ENCODE measurements at places on chromosomes 7 and 10.

DNA sequence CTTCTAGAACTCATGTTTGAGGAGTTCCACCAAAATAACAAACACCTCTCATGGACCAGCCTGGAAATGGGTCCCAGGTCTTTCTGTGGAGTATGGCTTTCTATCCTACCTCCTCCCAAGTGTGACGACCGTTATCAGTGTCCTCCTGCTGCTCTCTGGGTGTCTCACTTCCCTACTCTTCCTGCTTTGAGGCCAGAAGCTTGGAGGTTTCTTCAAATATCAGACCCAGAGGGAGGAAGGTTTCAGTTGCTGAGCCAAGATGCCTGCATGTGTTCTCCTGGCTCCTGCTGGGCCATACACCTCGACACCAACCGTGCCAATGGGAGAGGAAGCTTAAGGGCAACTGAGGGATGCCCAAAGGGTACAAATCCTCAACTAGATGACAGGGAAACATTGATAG is 114.6 kb downstream of the WNT2 start:
- DNase-seq: no peak

GRCh38 chr10:66176772-66177171 is 749.1 kb upstream of the LRRTM3 start:
- DNase-seq: no peak

GRCh38 chr7:69211739-69212138 is 386.5 kb upstream of the AUTS2 start:
- no peak for DNase-seq

DNA sequence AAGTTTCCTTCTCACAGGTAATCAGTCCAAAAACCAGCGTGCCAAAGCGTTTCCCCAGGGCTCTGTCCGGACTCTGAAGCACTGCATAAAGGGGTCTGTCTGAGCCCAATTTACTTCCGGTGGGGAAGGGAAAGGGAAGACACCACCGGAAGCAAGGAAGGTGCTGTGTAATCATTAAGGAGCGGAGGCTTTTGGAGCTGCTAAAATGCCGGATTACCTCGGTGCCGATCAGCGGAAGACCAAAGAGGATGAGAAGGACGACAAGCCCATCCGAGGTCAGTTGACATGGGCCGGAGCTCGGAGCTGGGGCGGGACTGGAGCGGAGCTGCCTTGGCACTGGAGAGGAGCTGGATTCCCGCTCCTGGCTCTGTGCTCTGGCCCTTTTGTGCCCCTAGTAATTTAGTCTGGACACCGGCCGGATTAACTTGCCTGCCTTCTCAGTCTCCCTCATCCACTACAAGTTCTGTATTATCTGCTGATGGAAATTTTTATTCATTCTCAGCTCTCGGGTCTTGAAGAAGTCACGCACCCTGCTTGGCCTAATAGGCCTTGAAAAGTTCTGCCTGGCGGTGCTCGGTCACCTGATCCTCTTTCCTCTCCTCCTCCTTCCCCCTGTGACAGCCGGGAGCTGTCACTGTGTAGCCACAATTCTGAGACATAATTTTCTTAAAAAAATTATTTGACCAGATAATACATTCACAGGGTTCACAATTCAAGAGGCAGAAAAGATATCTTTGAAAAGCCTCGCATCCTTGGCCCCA is at the start of gene PSMC2:
PSMC2 (plus strand) TSS at position 137 of the 761 bp plus-strand sequence; CDS start at position 206, 69 bp downstream.
- peak; percentile 78 for DNase-seq

DNA sequence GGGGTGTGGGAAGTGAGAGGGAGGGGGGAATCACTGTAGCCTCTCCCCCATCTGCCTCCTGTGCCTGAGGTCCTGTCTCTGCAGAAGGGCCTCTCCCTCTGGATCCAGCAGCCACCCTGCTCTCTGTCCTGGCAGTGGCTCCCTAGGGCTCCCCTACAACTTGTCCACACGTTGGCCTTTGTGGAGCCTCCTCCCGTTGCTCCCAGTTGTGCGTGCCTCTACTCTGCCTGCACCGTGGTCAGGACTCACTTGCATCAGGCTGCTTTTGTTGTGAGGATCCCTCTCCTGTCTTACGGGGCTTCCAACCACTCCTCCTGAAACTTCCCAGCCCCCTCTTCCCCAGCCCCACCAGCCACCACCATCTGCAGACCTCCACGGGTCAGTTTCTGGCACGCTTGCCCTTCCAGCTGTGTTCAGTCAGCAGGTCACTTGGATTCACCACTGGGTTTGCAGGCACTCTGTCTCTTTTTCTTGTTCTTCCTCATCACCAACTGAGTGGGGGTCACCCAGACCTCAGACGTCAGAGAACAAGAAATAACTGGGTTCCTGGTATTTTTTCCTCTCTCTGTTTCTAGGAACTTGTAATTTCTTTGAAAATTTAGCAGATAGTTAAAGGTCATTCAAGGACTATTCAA is 62.3 kb downstream of the RAMP3 start:
- DNase-seq: no peak

DNA sequence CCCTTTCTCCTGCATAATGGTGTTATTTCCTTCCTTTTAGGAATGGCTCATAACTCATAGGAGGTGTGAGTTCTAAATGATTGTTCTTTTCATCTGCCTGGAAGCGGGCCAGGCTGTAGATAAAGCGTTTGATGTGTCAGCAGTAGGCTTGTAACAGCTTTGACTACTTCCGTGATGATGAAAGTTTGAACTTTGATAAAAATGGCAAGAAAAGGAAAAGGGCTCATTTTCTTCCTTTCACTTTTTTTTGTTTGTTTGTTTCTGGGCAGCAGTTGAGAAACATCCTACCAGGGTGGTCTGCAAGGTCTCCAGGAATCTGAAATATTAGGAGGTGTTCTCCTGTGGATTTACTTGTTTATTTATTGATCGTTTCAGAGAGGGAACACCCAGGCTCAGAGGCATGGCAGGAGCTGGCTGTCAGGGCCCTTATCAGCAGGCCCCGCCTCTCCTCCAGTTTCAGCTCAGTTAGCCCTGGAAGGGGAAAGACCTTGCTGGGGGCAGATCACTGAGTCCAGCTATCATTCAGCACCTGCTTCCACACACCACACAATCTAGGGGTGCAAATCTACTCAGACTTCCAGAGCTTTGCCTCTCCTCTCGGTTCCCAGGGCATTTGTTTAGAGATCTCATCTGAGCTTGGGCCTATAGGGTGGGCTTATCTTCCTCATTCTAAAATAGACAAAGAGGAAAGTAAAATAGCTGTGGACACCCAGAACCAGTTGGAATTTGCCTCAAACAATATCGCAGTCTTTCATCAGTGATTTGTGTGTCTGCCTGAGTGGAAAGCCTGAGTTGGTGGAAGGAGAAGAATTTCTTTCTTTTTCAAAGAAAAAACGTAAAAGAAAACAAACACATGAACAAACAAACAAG is 130.9 kb downstream of the BMPER start:
- no peak for DNase-seq

DNA sequence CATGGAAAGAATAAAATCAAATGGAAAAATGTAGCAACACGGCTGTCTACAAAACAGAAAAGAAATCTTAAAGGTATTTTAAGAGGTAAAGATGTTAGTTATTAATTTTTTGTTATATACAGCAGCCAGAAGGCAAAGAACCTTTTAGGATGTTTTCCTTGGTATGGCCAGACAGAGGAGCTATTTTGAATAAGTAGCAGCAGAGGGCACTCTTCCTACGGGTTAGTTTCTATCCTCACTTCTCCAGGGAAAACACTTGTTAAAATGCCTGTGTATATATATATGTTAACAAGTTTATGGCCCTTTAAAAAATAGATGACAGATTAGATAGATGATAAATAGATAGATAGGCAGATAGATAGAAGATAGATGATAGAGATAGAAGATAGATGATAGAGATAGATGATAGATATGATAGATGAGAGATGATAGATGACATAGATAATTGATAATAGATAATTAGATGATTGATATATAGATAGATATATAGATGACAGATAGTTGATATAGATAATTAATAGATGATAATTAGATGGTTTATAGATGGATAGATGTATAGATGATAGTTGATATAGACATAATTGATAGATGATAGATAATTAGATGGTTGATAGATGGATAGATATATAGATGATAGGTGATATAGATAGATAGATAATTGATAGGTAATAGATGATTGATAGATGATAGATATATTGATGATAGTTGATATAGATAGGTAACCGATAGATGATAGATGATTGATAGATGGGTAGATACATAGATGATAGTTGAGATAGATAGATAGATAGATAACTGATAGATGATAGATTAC is 57.8 kb upstream of the WIPF3 start:
- no peak for DNase-seq

GRCh38 chr7:459584-460373 is 59.9 kb downstream of the PDGFA start:
- no peak for DNase-seq

GRCh38 chr7:10222976-10223375 is 750.7 kb upstream of the PHF14 start:
- DNase-seq: no peak

GRCh38 chr7:29893351-29893965 is 87.2 kb downstream of the WIPF3 start:
- no peak for DNase-seq

DNA sequence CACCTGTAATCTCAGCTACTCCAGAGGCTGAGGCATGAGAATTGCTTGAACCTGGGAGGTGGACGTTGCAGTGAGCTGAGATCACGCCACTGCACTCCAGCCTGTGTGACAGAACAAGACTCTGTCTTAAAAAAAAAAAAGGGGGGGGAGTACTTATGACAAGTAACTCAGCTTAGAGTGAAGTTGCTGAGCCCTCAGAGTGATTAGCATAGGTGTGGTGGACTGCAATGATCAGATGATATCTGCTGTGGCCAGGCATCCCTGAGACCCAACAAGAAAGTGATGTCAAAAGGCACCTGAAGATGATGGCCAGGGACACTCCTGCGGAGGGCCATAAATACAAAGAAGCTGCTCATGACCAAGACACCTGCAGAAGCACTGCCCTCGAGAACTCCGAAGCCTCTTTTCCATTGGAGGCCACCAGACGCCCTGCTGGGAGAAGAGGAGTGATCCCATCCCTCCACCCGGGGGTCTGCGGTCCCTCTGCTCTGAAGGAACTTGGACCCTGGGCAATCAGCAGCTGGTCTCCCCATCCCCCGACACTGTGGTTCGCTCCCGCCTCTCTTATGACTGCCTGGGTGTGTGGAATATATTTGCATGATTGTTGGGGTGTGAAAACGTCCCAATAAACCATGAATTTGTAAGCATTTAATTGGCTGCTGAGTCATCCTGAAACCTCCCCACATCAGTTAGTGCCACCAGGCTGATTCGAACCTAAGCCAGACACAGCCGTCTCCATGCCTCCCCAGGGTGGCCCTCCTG is 46.0 kb downstream of the RASGEF1A start:
- DNase-seq: no peak

- DNase-seq: no peak
These were observed 644 bp downstream of the BUD23 start for GRCh38 chr7:73683788-73684693.

DNA sequence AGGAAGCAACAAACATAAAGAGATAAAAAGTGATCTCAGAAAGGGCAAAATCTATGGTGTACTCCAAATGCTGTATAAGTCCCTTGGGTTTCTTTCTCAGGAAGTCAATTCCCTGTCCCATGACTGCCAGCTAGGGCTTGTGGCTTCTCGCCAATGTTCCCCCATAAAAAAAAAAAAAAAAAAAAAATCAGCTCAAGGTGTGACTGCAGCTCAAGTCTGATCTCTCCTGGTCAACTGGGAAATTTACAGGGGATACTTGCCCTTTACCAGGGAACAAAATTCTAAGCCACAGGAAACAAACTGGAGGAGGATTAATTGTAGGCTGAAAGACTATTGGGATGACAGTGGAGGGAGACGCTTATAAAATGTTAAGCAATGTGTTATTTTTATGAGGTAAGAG is 76.0 kb downstream of the PCGF5 start:
- no peak for DNase-seq

DNA sequence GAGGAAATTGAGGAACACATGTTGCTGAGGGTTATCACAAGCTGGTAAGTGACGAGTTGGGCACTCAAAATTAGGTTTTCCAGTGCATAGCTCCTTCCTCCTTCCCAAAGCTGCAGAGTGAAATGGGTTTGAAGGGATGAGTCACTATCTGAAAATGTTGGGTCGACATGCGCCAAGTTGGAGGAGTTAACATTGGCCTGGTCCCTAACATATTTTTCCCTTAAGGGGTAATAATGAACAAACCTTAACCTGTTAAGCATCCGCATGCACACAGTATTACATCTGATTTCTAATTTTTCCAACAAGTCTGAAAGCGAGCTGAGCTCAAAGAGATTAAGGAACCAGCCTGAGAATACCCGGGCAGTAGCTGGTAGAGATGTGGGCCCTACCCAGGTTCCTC is 20.7 kb upstream of the TECTB start:
- no peak for DNase-seq

- no peak for DNase-seq
These were observed 4.7 kb downstream of the TMEM236 start for GRCh38 chr10:17756557-17757217.

- no peak for DNase-seq
These were observed 146.6 kb downstream of the RAPGEF5 start for GRCh38 chr7:22210355-22210754.

DNA sequence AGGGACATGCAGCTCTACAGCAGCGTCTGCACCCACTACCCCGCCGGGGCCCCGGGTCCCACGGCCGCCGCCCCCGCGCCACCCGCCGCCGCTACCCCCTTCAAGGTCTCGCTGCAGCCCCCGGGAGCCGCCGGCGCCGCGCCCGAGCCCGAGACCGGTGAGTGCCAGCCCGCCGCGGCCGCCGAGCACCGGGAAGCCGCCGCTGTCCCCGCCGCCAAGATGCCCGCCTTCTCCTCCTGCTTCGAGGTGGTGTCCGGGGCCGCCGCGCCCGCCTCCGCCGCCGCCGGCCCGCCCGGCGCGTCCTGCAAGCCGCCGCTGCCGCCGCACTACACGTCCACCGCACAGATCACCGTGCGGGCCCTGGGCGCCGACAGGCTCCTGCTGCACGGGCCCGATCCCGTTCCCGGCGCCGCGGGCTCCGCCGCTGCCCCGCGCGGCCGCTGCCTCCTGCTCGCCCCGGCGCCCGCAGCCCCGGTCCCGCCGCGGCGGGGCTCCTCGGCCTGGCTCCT is 631 bp downstream of the OTUD1 start:
- no peak for DNase-seq

GRCh38 chr7:101386558-101387231 is 24.0 kb downstream of the COL26A1 start:
- DNase-seq: no peak

GRCh38 chr7:65509368-65510186 is 135.9 kb downstream of the ZNF92 start:
- DNase-seq: no peak

DNA sequence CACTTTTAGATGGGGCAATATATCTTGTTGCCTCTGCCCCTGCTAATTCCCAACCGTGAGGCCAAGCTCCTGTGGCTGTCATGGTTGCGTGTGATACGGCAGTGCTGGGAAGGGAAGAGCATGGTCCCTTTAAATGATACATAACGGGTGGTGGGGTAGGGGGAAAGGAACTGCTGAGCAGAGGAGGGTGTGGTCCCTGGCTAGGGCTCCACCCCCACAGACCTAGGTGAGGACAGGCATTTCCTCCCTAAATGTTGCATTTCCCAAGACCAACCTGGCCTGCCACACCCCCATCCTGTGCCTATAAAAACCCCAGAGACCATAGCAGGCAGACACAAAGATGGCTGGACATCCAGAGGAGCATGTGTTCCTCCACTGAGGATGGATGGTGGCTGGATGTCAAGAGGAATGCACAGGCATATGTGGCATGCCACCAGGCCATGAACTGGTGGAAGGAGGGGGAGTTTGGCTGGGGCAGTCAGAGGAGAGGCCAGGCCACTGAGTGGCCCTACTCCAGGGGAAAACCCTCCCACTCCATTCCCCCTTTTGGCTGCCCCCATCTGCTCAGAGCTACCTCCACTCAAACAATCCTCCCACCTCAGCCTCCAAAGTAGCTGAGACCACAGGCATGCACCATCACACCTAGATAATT is 104.0 kb downstream of the PLXDC2 start:
- no peak for DNase-seq

Measured in stimulated activated CD4-positive, alpha-beta T cell treated with anti-CD3 and anti-CD28 coated beads, Interleukin-12 subunit alpha, Interleukin-12 subunit beta, amount 100 ng/mL, for 48 hours (primary cell).